ENCODE measurements at places on chromosomes 6 and 20.

DNA sequence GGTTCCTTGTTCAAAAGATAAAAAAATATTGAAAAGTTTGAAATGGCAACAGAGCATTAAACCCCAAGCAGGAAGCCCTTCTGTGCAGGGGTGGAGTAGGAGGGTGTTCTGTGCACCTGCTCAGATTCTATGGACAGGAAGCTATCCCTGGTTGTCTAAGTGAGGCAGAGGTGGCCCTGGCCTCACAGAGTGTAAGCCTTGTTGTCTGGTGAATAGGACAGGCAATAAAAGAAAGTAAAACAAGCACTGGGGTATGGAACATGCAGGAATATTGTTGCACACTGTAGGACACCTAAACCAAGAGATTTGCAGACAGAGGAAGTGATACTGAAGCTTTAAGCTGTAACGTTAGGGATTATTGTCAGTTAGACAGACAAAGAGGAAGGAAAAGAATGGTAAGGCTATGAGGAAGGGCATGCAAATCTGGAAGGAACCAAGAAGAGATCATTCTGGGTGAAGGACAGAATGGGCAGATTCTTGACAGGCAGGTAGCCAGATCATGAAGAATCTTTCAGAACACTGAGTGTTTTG, 66.8 kb downstream of the TBC1D7 start:
- peak; percentile 80 for DNase-seq

DNA sequence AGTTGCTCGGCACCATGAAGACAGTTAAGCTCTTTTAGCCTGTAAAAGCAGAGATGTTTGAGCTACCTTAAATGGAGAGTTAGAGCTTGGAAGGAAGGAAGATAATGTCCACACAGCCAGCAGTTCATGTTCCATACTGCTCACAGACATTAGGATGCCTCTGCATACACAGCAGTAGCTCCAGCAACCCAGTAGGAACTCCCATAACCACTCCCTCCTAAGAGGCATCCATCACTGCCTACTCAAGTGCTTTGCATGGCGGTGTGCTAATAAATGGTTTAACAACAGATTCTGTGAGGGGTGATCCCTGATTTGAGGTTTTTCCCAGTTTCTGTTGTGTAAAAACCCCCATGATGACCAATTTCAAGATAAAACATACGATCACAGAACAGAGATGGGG, 286.4 kb downstream of the HACE1 start:
- DNase-seq = no peak

- DNase-seq = no peak
These were observed 2.3 kb downstream of the RBM38 start for GRCh38 chr20:57393321-57394120.

- no peak for DNase-seq
These were observed 54.9 kb upstream of the AIG1 start for GRCh38 chr6:143005816-143006215.

- peak; percentile 22 for DNase-seq
These were observed 60.3 kb downstream of the VTA1 start for GRCh38 chr6:142207265-142207877.

- DNase-seq = peak; percentile 44
These were observed 3.1 kb upstream of the EMILIN3 start for GRCh38 chr20:41369673-41370072.

DNA sequence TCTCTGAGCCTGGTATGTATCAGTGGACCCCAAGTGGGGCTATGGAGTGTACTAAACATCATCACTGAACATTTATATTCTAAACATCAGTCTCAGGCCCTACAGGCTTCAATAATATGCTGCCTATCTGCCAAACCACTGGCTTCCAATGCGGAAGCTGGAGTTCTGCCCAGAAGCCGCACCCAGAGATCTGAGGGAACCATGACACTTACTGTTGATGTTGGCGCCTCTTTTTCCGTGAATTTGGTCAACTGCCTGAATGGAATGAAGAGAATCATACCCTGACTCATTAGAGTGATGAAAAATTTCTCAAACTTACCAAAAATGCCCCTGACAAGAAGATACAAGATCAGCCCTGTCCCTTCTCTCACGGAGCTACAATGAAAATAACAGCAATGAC, 66.2 kb downstream of the SLC22A23 start:
- DNase-seq = no peak

DNA sequence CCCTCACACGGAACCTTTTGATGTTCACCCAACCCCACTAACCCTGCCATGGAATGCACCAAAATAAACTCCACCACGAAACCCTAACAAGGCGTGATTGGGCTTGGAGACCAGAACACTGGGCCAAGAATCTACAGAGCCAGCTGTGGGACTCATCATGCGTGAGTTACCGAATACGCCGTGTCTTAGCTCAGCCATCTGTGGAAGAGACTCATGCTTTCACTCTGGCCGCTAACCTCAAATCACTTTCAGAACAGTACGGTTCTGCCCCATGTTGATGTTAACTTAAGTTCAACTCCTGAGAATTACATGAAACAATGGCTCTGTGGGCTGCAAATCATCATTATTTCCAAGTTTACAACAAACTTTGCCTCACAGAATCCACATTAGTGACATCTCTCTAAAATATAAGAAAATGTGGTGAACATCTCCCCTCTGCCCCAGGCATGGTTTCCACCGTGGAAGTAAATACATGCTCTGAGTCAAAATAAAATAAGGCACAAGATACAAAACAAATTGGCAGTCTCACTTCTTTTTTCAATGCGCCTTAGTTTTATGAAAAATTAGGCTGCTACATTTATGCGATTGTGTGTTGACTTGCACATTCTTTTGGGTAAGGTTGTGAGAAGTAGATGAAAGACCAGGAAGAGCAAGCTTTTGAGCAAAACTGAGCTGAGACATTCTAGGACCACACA, 308.9 kb upstream of the EXOC2 start:
- peak; percentile 78 for DNase-seq

- peak; percentile 43 for DNase-seq
These were observed 1.2 kb downstream of the ECI2 start for GRCh38 chr6:4133941-4134838.

GRCh38 chr20:22371843-22372242, 212.5 kb downstream of the FOXA2 start:
- DNase-seq = peak; percentile 67

DNA sequence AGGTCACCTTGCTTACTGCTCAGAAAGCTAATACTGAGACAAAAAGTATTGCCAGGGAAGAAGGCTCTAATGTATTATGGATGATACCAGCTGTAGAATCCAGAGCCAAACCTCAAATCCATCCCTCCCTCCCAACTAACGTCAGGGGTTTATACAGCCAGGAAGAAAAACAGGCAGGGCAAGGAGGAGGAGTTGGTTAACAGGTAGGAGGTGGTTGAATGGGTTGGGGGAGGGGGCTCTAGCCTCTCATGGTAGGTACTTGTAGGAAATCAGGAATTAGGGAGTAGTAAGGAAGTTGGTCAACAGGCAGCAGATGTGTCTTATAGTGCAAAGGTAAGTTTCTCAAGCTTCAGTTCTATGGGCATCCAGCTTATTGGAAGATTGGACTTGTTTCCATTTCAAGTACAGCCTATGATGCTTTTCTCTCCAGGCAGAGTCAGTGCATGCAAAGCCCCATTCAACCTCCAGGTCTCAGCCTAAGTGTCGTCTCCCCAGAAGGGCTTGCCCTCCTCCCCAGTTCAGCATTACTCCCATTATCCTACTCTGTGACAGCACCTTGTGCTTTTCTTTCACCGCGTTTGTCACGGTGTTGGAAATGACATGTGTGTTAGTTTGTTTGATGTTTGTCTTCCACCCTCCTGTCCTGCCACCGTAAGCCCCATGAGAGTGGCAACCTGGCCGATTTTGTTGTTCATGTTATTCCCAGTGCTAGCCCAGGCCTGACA, 38.1 kb downstream of the PNLDC1 start:
- no peak for DNase-seq

- no peak for DNase-seq
These were observed 43.3 kb downstream of the EZR start for GRCh38 chr6:158775832-158776231.

DNA sequence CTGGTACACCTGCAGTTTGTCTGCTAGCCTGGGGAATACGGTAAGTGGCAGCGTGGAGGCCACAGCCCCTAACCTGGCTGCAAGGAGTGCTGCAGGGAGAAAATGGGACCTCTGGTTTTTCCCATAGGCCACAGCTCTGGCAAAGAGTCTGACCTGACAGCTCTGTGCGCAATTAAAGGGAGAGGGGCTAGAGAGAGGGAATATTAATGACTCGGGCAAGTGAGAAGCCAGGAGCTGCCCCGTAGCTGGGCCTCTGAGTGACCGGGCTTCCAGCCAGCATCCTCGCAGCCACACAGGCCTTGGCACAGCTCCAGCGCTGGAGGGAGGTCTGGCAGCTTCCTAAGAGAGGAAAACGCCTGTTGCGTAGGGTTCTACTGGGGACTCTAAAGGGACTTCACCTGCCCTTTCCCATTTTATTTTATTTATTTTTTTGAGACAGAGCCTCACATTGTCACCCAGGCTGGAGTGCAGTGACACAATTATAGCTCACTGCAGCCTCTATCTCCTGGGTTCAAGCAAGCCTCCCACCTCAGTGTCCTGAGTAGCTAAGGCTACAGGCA, 18.2 kb upstream of the OCSTAMP start:
- DNase-seq = no peak

DNA sequence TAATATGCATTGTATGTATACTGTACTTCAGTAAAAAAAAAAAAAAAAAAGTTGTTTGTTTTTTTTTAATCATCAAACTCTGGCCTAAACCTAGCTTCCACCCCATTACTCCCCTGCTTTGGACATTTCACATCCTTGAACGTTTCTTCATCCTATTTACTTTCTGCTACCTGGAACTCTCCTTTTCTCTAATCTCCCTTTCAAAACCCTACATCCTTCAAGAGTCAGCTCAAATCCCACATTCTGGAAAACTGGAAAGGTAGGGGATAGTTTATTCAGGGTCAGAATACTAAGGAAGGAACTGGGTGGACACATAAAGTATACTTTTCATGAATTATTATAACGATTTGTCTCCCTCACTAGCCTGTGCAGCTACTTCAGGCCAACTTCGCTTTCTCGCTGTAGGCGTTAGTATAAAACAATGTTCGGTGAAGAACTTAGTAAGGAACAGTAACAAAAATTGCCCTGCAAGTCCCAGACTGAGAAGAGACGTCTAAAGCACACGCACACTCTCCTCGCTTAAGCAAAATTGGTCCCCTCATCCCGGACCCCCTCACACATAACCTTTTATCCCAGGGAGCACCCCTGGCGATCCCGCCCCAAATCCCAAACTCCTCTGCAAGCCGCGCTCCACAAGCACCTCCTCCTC, 775 bp downstream of the PIGU start:
- peak; percentile 10 for DNase-seq

GRCh38 chr6:47665112-47665511, 33.3 kb upstream of the ADGRF4 start:
- no peak for DNase-seq

- DNase-seq = peak; percentile 50
These were observed 21.7 kb downstream of the TMEM74B start for GRCh38 chr20:1163105-1163504.

DNA sequence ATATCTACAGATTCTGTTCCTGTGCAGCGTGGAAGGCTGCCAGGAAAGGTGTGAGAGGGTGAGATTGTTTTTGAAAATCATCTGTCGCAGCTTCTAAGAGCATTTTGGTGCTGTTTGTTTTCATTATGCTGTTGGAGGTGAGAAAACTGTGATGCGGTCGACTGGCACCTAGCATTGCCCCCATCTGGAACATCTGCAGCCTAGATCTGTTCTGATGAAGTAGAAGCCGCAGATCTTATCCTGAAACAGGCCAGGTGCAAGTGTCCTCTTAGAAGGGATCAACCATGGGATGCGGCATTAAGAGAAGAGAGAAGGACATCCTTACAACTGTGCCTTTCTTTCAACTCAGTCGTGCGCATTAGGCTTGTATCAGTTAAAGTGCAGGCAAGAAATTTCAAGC, 167.3 kb downstream of the CDH26 start:
- DNase-seq = no peak

GRCh38 chr20:36043892-36044515, 75.6 kb downstream of the CNBD2 start:
- DNase-seq = no peak

DNA sequence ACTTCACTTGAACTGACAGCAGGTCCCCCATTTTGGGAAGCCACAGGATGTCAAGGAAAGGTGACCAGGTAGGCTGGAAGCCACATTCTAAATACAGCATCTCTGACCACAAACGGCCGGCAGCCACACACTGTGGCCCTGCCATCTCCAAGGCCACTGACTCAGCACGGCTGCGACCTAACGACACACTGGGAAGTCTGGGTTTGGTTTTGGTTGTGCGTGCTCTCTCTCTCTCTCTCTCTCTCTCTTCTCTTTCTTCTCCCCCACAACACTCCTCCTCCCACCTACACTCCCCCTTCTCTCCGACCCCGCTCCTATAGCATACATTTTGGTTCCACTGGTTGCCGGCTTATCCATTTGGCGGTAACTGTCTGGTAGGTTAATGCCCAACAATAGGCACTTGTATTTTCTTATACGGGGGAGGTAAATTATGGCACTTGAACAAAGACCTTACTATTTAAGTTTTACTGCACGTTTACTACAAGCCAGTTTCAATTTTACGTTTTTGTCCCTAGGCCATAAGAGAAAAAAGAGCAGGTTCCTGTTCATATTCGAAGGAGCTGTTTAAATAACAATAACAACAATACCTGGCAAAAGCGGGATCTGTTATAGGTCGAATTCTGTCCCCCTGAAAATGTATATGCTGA, 103.6 kb downstream of the GMDS start:
- DNase-seq = no peak

DNA sequence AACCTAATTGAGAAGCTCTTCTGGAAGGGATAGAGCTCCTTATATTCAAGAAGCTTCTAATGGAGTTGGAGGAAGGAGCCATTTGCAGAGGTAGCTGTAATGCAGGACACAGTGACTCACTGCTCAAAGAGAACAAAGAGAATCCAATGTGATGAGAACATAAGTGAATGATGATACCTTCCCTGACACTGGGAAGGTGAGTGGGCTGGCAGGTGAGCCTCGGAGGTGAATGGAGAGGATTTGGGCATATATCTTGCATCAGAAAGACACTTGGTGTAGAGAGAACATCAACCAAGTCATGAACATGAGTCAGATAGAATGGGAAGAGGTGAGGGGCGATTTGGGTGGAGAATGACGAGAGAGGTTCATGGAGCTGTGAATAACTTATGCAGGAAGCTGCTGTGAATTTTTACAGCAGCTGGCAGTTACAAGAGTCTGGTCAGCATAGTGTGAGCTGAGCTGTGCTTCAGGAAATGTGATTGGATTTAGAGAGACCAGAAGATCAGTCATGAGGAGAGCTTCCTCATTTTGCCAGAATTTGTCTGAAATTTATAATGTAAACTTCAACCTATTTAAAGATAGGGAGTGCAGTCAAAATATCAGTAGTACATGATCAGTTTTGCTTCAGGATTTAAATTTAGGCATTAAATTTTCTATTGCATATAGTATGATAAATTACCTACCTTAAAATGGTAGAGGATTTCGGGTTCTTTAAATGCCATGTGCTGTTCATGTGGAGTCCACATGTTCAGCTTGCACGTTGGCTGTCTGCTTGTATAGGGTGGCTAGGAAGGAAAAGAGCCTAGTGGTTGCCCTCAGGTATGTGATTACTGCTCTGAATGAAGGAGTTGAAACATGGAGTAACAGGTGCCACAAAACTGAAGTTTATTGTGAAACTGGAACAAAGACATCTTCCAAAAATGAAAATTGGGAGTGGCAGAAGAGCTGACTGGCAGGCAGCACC, 59.2 kb upstream of the KIF25 start:
- DNase-seq = no peak

GRCh38 chr20:8464368-8464767, 332.3 kb downstream of the PLCB1 start:
- no peak for DNase-seq

- no peak for DNase-seq
These were observed 5.9 kb upstream of the TCEA2 start for GRCh38 chr20:64056889-64057627.

- DNase-seq = peak; percentile 21
These were observed 6.1 kb downstream of the C20orf173 start for GRCh38 chr20:35523298-35523888.
